ENCODE measurements at places on chromosomes 7 and 10. TPM values are rescaled to one million over a fixed set of nuclear protein-coding genes. Genes with fewer than 3 reads are reported as not detected.

DNA sequence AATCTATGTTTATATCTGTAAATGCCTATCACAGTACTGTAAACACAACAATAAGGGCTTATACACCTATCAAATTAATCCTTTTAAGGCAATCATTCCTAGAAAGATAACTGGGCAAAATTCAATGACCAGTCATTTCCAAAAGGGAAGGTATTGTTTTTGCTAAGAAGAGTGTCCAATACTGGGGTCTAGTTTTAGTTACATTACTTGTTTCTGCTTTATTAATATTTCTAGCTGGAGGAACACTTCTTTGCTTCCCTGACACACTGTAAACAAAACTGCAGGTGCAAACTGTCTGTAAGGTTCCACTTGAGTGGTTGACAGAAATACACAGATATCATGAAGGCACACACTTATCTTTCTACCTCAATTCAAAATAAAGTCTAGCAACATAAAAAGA lies 84.2 kb upstream of the FAM133B start:
- DNase-seq = no peak

Gene SPDYE2B
- not detected for total RNA-seq

- no peak for DNase-seq
Observed at GRCh38 chr7:80882213-80882801, 36.5 kb downstream of the SEMA3C start.

Gene NPTX2
- under 0.01 TPM for total RNA-seq

Gene SLC26A4
- 0.56 TPM for total RNA-seq

Gene C10orf67
- total RNA-seq = 0.18 TPM

Gene RTKN2
- total RNA-seq = 0.90 TPM

DNA sequence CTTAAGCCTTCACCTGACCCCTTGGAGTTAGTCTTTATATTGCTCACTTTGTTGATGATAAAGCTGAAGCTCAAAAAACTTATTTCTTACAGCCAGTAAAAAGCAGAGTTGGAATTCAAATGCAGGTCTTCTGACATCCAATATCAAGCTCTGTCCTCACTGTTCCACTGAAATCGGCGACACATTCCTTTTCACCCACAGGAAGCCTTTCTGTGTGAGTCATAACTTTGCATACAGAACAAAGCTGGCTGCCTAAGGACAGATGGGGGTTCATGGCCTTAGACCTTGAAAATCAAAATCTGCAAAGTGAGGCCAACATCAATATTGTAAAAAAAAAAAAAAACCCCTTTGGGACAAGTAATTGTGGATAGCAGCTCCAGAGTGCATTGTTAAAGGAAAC lies 21.8 kb upstream of the AKR1B1 start:
- peak; percentile 35 for DNase-seq

- peak; percentile 13 for DNase-seq
Observed at GRCh38 chr7:99631295-99632109, 14.8 kb downstream of the ZSCAN25 start.

Gene APBB1IP
- not detected for total RNA-seq

Gene MICALL2
- 6.6 TPM for total RNA-seq

DNA sequence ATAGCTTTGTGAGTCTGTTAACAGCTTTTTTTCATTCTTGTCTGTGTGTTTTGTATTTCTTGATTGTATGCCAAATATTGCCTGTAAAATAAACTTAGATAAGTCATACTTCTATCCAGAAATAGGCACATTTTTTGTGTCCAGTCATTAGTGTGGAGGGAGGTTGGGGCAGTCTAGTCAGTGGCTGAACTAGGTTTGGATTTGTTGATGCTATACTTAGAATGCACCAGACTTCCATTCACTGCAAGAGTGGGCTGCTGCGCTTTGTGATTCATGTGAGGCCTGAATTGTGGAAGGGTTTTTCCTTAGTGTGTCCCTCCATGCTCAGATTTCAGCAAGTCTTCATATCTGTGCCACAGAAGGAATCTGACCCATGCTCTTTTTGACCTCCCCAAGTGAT lies 50.0 kb downstream of the TRUB1 start:
- DNase-seq = peak; percentile 92

DNA sequence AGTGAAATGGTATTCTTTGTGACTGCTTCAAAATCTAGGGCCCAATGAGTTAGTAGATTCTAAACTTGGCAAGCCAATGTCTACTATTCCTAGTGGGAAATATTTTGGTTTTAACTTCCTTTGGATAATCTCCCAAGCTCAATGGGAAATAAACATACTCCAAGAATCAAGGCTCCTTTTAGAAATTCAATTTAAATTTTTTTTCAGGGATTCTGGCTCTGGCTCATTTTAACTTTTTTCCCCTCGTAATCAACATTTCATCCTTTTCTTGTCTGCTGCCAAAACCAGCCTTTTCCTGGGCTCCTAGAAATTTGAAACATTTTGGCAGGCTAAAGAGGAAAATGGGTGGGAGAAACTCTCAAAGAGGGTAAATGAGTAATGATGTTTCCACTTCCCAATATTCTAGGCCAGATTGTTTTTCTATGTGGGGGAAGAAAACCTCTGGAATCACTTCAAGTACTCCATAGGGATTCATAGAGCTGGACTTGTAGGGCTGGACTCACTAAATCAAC lies 85.6 kb upstream of the AGR3 start:
- peak; percentile 33 for DNase-seq

Gene GRB10
- total RNA-seq = 15.1 TPM

- DNase-seq = no peak
Observed at GRCh38 chr7:2154121-2154520, 78.6 kb downstream of the MAD1L1 start.
